ENCODE measurements at places on chromosomes 4 and X.

- no peak for DNase-seq
Observed at GRCh38 chrX:110399966-110400365, 41.3 kb downstream of the RTL9 start.

- no peak for DNase-seq
Observed at GRCh38 chrX:121160987-121161386, 113.6 kb downstream of the GLUD2 start.

- DNase-seq: peak; percentile 59
Observed at GRCh38 chr4:52750819-52751486, at the start of gene ERVMER34-1. TSS of gene ERVMER34-1 (minus strand) at chr4:52751425. CDS start at chr4:52745520, 5,905 bp downstream.

GRCh38 chrX:13298836-13299235 is 21.0 kb downstream of the ATXN3L start:
- no peak for DNase-seq

- DNase-seq: no peak
Observed at GRCh38 chr4:110837896-110838450, 215.1 kb upstream of the PITX2 start.
